ENCODE measurements at places on chromosomes 2 and 18.

- no peak for DNase-seq
Observed at GRCh38 chr2:46167406-46167805, 129.8 kb upstream of the EPAS1 start.

- DNase-seq: peak; percentile 27
Observed at GRCh38 chr2:238105506-238106338, 5.6 kb downstream of the ESPNL start.

GRCh38 chr18:8800876-8801262 is 95.5 kb downstream of the MTCL1 start:
- no peak for DNase-seq

- no peak for DNase-seq
Observed at GRCh38 chr2:119795309-119796303, 35.9 kb downstream of the PTPN4 start.

DNA sequence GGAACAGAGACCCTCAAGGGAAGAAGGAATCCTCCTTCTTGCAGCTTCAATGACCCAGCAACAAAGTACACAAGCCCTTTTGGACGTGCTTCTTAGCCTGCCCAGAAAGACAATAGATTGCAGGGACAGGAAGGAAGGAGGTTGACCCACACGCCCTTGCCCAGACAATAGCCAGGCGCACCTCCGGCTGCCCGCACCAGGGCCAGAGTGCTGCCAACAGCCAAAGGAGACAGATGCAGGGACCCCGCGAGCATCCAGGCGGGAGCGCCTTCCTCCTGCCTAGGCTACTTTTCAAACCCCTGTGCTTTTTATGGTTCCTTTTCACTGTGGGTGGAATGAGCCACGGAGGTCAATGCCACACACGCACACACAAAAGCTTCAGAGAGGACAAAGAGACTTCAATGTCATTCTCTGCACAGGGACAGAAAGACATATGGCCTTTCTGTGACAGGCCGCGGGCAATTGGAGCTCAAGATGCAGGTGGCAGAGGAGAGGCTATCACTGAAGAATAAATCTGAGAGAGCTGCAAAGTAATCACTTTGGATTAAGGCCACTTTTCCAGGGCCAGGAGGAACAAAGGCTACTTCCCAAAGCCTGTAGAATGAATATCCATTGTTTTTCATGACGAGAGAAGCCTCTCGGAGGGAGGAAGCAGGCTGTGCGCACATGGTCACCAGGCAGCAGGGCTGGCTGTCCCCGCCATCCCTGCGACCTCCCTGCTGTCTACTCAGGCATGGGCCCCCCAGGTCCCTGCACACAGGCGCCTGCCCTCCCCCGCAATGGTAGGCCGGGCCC is 300.6 kb downstream of the EIPR1 start:
- DNase-seq: no peak

Data from posterior cingulate gyrus (tissue), 11 donors.